ENCODE measurements at places on chromosomes 5 and 9.

GRCh38 chr5:31471916-31472315, 60.0 kb downstream of the DROSHA start:
- DNase-seq: no peak

DNA sequence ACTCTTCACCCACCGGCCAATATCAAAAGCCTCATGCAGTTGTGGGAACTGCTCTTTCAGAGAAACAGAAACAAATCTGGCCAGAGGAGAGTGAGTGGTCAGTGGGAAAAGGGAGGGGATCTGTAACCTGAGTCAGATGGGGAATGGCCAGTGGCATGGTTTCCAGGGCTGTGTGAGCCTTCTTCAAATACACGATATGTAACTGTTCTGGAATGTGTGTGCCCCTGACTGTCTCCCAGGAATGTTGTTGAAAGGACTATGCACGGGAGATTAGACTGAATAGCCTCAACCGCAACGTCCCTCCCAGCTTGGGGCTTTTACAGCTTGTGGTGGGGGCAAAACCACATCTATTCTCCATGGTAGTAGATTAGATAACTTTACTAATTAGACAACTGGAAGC, 60.8 kb downstream of the SH3TC2 start:
- no peak for DNase-seq

DNA sequence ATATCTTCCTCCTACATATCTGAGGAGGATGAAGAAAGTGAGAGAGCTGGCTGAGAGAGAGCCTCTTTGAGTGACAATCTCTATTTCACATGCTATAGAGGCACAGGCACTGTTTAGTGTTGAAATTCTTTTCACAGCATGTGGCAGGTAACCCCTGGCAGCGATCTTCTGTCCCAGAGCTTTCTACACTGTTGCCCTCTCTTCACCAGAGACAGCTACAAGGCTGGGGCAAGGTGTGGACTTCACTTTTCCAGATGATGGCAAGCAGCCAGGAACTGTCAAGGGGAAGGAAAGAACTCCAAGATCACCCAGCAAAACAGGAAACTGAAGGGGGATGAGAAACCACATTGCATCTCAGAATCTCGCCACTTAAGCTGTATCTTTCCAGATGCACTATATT, 205.2 kb downstream of the CAAP1 start:
- no peak for DNase-seq

DNA sequence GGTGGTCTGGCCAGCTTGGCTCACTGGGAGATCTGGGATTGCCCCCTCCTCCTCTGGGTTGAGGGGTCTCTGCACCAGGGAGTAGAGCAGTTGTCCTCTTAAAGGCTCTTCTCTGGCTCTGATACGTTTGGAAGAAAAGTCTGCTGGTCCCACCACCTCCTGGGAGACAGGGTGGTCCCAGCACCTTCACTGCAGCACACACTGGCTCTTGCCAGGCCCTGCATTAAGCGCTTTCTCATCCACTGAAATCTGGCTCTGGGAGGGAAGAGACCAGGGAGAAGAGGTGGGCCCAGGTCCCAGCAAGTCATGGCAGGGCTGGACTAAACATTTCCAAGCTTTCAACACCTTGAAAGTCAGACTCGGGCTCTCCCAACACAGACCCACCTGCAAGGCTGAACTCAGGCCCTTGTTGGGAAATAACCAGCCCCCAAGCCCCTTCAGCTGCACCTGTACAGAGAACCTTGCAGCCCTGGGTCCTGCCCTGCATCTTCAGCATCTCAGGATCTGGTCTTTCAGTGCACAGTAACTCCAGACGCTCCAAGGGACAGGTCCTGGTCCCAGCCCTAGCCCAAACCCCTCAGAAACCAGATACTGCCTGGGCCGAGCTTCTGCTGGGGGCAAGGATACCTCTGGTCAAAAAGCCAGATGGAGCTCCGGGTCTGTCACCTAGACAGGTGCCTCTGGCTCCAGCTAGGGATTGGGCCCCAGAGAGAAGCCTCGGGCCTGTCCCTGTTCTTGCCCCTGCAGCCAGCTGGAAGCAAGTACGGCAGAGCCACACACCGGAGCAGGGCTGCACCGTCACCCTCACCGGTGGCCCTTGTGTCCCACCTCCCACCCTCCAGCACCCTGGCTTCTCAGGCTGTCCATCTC, 134.5 kb downstream of the DAB2IP start:
- DNase-seq: no peak

GRCh38 chr9:137749511-137749910, 128.1 kb upstream of the CACNA1B start:
- no peak for DNase-seq

DNA sequence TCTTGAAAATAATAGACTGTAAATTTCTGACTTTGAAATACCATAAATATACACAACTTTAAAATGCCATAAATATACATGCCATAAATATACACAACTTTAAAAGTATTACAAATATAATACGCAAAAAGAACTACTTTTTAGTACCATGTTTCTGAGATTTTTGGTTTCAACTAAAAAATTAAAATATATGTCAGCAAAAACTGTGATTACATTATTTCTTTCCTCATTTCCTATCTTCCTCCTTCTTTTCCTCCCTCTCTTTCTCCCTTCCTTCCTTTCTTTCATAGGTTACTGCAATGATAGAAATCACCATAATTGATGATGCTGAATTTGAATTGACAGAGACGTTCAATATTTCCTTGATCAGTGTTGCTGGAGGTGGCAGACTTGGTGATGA, 200.5 kb downstream of the ADGRV1 start:
- no peak for DNase-seq

- no peak for DNase-seq
Measured at GRCh38 chr5:68720884-68721610, 372.8 kb upstream of the SLC30A5 start.

- no peak for DNase-seq
Measured at GRCh38 chr5:135632798-135633197, 54.0 kb upstream of the CXCL14 start.

GRCh38 chr5:77239126-77239741, 28.8 kb downstream of the PDE8B start:
- DNase-seq: no peak

DNA sequence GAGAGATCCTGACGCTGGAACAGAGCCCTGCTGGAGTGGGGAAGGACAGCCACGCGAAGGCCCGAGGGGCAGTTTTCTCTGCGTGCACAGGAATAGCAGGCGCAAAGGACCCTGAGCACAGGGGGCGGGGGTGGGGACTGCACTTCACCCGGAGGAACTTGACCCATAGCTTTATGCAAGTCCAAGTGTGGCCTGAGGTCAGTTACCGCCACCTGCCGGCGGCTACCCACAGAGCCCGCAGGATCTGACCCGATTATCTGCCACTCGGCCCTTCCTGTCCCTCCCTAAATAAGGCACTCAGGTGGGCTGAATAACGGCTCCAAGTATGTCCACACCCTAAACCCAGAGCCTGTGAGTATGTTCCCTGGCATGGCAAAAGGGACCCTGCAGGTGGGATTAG, 65.4 kb upstream of the FCN1 start:
- DNase-seq: no peak

DNA sequence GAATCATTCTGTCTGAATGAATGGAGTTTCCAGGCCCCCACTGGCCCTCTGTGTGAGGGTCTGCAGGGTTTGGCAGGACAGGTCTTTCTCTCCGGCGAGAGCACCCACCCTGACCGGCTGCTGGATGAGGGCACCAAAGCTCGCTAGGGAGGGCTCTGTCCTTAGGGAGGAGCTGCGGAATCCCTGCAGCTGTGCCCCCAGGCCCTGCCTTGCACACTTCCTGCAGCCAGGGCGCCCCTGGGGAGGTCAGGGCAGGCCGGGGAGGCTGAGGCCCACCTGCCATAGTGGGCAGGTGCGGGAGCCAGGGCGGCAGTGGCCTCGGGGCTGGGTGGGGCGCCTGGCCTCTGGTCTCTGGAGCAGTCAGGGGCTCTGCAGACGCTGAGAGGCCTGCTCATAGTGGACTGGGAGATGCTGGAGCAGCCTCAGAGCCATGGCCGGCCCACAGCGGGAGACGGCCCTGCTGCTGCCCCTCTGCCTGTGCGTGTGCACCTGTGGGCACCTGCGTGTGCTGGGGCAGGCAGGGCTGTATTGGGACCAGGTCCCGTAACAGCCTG, 36.1 kb downstream of the EXOC3 start:
- no peak for DNase-seq

DNA sequence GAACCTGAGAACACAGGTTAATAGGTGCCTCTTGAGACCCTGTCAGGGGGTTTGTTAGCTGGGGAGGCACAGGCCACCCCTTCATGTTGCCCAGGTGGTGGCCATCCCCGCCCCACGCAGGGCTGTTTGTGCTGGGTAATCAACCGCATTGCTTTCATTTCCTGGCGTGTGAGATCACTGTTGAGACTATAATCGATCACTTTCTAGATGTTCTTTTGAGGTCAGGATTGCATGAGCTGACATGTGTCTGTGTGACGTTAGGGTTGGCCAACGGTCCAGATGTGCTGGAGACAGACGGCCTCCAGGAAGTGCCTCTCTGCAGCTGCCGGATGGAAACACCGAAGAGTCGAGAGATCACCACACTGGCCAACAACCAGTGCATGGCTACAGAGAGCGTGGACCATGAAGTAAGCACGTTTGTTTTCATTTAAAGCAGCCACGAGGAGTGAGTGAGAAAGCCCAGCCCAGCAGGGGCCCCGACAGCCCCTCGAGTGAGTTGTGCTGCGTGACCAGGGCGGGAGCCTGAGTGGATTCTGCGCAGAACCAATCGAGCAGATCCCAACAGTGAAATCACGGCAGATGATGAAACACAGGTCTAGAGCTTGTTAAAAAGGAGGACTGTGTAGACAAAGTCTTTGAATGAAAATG, 115.0 kb upstream of the CACNA1B start:
- no peak for DNase-seq

DNA sequence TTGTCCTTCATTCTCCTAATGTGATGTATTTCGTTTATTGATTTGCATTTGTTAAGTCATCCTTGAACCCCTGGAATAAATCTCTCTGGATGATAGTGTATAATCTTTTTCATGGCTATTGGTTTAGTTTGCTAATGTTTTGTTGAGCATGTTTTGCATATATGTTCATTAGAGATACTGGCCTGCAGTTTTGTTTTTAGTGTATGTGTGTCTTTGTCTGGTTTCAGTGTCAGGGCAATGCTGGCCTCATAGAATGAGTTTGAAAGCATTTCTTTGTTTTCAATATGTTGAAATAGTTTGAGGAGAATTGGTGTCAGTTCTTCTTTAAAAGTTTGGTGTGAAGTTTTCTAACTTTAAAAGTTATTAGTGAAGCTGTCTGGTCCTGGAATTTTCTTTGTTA, 149.6 kb upstream of the ATP10B start:
- no peak for DNase-seq

DNA sequence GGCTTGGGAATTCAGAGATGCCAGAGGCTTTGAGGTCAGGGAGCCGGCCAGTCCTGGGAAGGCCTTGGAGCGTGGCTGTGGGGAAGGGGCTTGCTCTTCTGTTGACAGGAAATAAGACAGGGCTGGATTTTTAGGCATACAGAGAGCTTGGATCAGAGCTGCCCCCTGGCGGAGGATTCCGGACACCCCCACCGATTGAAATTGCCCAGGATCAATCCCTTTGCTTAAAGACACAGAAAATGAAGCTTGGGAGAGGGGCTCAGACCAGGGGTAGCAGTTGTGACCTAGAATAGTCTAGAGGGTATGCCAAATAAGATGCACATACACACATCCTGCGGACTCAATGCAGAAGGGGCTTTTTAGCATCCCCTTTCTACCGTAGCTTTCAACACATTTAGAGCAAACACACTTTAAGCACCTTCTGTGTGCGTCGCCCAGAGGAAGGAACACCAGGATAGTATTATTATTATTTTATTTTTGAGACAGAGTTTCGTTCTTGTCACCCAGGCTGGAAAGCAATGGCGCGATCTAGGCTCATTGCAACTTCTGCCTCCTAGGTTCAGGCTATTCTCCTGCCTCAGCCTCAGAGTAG, 1.7 kb upstream of the NTMT1 start:
- DNase-seq: no peak

DNA sequence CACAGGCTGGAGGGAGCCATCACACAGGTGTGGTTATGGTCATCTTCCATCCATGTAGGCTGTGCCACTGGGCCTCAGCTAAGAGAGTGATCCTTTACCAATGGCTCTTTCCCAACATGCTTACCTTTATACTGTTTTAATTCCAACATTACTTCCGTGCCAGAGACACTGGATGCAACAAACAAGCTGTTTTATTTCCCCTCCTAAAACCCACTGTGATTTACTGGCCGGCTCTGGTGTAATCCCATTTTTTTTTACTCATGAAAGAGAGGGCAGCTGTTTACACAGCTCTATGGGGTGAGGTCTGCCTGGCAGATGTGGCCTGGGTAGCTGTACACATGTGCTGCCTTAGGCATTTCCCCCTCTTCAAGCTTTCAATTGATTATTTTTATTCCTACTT, 58.5 kb downstream of the MACROH2A1 start:
- no peak for DNase-seq

- no peak for DNase-seq
Measured at GRCh38 chr9:71096421-71097108, 24.9 kb downstream of the TRPM3 start.

DNA sequence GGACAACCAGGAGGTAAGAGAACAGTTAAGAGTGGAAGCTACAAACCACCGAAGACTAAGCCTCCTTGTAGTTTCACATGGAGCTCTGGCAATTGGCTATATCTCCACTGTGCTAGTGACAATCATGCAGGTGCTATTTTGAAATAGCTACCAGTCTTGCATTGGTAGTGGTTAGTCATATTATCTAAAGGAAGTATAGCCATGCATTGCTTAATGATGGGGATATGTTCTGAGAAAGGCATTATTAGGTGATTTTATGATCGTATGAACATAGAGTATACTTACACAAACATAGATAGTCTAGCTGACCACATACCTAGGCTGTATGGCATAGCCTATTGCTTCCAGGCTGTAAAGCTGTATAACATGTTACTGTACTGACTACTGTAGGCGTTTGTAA, 28.4 kb downstream of the HSDL2 start:
- DNase-seq: no peak

GRCh38 chr9:123447934-123448646, 92.1 kb downstream of the CRB2 start:
- DNase-seq: no peak
